ENCODE measurements at places on chromosomes 2 and 18.

- no peak for DNase-seq
These were observed 1452.1 kb downstream of the SUCLG1 start for GRCh38 chr2:83006961-83007360.

DNA sequence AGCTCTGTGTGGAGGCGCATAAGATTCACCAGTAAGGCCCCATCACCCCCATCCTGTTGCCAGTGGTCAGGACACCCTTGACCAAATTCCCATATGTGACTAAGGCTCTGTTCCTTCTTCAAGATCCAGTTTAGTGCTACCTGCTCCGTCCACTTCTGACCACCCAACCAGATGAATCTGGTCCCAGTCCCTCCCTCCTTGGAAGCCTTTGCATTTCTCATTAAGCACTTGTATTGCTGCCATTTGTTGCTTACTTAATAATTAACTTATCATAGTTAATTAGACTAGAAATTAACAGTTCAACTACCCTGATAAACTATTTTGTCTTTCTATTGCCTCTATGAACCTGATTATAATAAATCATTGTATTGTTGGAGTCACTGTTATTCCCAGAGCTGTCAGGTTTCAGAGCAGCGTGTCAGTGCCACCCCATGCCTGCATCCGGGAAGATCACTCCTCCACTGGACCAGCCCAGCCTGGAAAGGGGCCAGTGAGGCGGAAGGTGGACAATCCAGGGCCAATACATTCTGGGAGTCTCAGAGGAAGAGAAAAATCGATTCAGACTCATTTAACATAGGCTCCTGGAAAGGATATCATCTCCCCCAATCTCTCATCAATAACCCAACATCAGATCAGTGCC lies 9.5 kb upstream of the NAT8 start:
- no peak for DNase-seq

DNA sequence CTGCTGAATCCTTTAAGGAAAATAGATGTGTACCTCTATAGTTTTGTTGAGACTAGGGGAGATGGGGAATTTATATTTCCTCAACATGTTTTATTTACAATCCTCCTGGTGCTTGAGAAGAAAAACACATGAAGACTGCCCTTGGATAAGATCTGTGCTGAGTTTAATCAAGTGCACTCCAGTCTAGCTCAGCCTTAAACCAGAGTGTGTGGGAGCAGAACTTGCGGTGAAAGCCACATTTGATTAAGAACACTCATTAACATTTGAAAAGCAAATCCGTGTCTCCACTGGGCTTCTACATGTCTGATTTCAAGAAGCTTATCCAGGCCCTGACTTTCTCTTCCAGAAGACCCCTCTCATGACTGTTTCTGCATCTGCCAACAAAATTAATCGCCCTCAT lies 84.8 kb upstream of the ITGA6 start:
- no peak for DNase-seq

GRCh38 chr2:237060534-237061312 lies 25.0 kb upstream of the COPS8 start:
- DNase-seq, result no peak

- no peak for DNase-seq
These were observed 22.1 kb upstream of the ARPC2 start for GRCh38 chr2:218194880-218195279.

DNA sequence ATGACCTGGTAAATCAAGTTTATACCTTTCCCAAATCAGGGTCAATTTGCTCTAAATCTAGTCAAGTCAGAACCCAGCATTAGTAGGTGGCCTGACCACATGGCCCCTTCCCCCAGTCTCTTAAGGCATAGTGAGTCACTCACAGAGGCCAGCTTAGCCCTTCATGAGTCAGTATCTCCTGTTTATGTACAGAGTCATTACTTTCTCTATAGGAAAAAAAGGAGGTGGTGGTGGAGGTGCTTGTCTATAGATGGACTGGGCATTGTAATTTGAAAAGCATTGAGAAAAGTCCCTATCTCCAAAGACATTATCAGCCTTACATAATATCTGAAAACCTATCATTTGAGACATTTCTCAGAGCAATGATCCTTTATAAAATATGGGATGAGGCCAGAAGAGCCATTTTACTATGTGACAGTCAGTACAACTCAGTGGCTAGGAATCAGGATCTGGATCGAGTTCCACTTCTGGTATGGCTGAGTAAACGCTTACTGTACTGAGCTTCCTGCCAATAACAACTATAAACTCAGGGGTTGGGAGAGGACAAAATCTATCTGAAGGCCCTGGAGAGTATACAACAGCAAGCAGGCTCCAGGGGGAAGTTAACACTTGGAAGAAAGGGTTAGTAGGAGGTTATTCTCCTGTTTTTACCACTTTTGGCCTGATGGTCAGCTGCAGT lies 22.5 kb upstream of the SIGLEC15 start:
- DNase-seq, result no peak

- no peak for DNase-seq
These were observed 8.2 kb upstream of the PGAP1 start for GRCh38 chr2:196934672-196935071.

- DNase-seq, result no peak
These were observed 172.2 kb downstream of the LDLRAD4 start for GRCh38 chr18:13390711-13391110.

Measured in naive B cell (primary cell).